ENCODE measurements at places on chromosomes 2 and 18.

DNA sequence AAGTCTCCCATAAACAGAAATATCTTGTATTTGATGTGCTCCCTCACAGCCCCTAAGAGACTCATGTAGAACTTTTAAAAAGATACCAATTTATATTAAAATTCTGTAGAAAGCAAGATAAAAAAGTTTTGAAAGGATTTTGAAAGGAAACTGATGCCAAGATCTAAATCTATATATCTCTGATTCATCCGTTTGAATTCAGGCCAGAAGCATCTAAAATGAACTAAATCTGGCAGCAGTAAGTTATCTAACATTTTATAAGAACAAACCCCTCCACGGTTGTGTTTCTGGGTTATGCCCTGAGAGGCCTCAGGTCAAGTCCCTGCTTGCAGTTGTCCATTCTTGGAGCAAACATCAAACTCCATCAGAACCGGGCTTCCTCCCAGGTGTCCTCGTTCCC, 165.8 kb downstream of the FBXO15 start:
- no peak for DNase-seq

- no peak for DNase-seq
Observed at GRCh38 chr2:23784971-23785370, 142.0 kb downstream of the ATAD2B start.

DNA sequence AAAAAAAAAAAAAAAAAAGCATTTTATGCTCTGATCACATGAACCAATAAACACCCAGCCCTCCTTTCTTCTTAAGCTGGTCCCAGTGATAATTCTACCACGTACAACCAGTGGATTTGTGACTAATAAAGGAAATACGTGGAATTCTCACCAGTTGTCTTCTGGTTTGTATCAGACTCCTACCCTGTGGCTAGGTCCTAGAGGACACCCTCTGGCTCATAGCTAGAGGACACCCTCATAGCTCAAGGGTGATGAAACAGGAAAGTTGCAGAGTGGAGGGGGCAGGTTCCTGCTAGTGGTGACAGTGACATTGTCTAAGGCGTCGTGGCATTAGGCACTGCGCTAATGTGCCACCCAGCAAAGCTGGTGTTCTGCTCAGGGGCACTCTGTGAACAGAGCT, 167.8 kb downstream of the BCL11A start:
- no peak for DNase-seq

DNA sequence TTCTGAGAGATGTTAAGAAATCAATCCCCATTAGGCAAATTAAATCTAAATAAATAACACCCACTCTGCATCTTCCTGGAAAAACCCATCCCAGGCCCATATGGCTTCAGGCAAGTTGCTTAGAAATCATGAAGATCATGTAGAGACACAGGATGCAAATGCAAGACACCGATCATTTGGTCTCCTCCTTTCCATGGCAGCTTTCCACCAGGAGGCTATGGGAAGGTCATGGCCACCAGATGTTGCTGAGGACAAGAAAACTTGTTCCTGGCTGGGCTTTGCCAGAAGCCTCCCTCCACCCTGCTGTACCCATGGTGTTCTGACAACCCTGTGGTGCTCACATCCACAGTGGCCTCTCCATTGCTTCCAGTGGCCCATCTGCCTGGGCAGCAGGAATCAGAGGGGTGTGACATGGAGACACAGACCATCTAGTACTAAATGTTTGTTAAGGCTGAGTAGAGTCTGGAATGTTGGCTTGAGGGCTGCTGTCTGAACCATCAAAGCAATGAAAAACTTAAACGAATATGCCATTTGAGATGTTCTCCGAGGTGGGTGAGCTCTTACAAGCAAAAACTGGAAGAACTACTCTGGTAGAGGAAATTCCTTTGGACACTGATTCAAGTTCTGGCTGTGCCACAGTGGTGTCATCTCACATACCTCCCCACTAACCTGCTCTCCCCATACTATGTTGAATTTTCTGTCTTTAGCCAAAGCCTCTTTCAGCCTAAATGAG, 293.2 kb downstream of the TNS1 start:
- no peak for DNase-seq

- no peak for DNase-seq
Observed at GRCh38 chr2:35651688-35652323, 703.8 kb upstream of the CRIM1 start.

DNA sequence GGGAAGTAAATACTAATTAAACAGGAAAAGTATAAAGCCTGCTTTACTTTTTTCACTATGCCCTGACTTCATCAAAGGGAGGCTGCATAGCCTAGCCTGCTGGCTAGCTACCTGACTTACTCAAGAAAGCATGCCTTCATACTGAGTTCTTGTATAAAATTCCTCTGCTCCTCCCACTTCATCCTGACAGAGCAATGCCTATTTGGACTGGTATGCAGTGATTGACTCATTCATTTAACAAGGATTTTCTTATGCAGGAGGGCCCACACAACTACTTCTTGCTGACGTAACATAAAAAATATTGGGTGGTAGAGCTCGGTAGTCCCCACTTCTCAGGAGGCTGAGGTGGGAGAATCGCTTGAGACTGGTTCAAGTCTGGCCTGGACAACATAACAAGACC, 70.5 kb downstream of the PRPF40A start:
- no peak for DNase-seq

GRCh38 chr18:28541276-28541930, 364.5 kb upstream of the CDH2 start:
- no peak for DNase-seq

GRCh38 chr2:10960606-10961489, 49.1 kb downstream of the KCNF1 start:
- DNase-seq, result no peak

DNA sequence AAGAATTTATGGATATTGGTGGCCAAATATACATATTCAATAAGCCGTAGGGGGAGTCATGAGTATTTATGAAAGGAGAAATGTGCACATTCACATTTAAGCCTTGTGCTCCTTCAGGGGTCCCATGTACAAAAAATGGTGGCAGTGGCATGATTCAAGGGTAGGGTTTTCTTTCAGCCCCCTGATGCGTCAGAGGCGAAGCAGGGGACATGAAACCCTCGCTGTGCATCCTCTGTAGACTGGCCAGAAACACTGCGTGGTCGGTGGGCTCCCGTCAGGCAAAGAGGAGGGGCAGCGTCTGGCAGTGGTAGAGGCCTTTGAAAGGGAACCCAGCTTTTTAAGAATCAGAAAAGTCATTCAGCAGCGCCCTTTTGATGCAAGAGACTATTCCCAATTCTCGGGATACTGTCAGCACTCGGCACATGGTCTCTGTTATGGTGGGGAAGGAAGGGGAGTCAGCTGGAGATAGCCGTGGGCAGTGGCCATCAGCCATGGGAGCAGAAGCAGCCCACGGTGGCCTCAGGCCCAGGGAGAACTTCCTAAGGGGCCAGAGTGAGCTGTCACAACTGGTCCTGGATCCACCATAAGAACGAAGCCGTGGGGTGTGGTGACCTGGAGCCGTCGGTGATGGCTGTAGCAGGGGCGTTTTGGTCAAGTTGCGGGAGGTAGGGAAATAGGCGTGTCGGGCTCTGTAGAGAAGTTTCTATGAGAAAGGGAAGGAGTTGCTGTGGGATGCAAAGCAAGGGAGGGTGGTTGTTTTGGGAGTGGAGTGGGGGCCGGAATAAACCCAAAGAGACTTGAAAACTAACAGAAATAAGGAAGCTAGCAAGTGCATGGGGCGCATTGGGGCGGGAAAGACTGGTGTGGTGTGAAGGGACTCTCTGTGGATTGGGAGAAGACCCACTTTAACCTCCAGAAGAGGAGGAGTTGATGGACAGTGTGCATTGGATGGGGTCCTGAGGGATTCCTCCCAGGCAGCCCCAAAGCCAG, 95.6 kb downstream of the SH3BP4 start:
- DNase-seq, result no peak

DNA sequence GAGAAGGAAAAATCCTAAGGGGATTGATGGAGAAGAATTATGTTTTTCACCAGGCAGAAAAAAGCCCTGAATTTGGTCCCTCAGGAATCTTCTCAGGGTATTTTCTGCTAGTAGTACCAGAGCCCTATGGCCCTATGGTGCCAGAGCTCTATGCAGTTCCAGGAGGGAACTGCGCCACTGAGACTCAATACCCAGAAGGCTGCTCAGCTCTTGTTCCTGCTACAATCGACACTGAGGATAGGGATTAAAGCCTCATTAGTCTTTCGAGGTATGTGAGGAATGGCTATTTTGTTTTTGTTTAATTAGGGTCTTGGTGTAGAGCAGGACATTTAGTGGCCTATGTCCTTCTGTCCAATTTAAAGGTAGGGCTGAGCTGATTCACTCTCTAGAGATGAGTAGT, 21.7 kb upstream of the PPP3R1 start:
- no peak for DNase-seq

DNA sequence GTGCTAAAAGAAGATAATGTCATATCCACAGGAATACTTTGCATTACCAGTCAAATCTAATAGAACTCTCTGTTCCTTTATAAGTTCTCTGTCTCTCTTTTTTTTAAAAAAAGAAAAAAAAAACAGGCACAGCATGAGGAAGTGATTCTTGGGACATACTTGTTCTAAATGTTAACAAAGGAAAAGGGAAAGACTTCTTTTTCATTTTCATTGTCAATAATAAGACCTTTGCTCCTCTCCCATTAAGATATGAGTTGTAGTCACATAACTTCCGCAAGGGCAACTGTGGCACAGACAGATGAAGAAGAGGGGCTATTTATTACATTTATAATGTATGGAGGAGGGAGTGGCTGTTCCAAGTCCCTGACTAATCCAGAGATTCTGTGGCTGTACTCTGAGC, 4.7 kb downstream of the CD302 start:
- DNase-seq, result no peak

GRCh38 chr2:224837066-224837465, 120.9 kb upstream of the CCDC195 start:
- DNase-seq, result no peak

GRCh38 chr18:29157057-29157780, 980.3 kb upstream of the CDH2 start:
- no peak for DNase-seq

- DNase-seq, result no peak
Observed at GRCh38 chr2:70771446-70771845, 3.4 kb upstream of the ADD2 start.

- DNase-seq, result no peak
Observed at GRCh38 chr2:152443771-152444170, 108.8 kb downstream of the FMNL2 start.

GRCh38 chr2:55883357-55883756, 40.2 kb downstream of the EFEMP1 start:
- no peak for DNase-seq

DNA sequence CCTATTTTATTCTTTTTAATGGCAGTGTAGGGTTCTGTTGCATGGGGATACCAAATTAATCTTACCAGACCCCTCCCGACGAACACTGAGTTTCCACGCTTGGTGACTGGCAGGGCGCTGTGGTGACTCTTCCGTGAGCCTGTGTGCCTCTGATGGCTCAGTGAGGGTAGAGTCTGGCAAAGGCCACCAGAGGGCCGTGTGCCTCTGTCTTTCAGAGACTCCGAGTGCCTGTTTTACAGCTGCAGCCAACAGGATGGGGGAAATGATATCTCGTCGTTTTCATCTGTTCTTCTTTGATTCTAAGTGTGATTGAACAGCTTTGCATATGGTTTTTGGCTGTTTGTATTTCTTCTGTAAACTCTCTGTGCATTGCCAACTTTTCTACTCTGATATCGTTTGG, 99.8 kb downstream of the ZNF236 start:
- DNase-seq, result peak; percentile 16

- DNase-seq, result no peak
Observed at GRCh38 chr18:44227501-44227900, 453.2 kb upstream of the SETBP1 start.

- DNase-seq, result no peak
Observed at GRCh38 chr2:55168221-55169154, 63.6 kb downstream of the CLHC1 start.

GRCh38 chr2:145141981-145142380, 622.1 kb upstream of the ZEB2 start:
- DNase-seq, result no peak

GRCh38 chr2:236554629-236555282, 14.9 kb upstream of the ACKR3 start:
- DNase-seq, result peak; percentile 20

DNA sequence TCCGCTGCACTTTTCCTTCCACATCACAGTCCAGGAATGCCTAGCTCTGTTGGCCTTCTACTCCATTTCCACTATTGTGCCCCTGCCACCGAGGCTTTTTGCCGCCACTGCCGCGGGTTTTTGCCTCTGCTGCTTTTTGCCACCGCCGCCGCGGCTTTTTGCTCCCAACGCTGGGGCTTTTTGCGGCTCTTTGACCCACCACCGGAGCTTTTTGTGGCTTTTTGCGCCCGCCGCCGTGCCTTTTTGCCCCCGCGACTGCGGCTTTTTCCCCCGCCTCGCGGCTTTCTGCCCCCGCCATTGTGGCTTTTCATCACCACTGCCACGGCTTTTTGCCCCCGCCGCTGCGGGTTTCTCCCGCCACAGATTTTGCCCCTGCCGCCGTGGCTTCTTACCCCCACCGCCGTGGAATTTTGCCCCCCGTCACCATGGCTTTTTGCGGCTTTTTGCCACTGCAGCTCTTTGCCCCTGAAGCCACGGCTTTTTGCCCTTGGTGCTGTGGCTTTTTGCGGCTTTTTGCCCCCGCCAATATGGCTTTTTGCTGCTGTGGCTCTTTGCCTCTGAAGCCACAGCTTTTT, 2798.7 kb upstream of the TEKT4 start:
- DNase-seq, result no peak

DNA sequence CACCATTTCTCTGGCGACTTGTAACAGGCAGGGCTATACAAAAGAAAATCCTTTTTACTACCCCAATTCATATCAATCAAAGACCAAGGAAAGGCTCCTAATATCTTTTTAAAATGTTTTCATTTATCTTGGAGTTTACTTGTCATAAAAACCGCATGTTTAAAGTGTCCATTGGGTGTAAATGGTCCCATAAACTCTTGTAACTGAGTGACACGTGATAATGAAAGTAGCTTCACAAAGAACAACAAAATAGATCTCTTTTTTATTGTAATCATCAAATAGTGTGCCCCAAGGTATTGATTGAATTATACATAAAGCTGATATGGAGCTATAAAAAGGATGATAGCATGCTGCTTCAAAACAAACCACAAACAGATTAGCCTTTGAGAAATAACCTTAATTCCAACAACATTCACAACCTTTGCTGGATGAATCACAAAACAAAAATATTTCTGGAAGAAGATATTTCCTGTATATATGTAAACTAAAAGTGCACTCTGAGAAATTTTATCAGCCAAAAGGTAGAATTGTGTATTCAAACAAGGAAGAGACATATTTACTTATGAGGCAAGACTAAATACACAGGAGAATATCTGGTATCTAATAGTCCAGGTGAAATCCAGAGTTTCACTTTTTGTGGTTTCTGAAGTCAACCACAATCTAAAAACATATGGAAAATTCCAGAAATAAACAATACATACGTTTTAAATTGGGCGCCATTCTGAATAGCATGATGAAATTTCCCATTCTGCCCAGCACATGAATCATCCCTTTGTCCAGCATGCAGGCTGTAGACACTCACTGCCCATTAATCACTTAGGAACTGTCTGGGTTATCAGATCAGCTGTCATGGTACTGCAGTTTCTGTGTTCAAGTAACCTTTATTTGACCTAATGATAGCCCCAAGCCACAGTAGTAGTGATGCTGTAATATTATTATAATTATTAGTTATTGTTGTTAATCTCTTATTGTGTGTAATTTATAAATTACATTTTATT, 237.5 kb downstream of the PIK3C3 start:
- DNase-seq, result no peak

GRCh38 chr2:215355801-215356200, 43.9 kb downstream of the ATIC start:
- no peak for DNase-seq

All from activated effector memory CD4-positive, alpha-beta T cell treated with Interleukin-2 at 50 U/mL for 16 hours (primary cell).